ENCODE measurements at places on chromosomes 3 and 15.

DNA sequence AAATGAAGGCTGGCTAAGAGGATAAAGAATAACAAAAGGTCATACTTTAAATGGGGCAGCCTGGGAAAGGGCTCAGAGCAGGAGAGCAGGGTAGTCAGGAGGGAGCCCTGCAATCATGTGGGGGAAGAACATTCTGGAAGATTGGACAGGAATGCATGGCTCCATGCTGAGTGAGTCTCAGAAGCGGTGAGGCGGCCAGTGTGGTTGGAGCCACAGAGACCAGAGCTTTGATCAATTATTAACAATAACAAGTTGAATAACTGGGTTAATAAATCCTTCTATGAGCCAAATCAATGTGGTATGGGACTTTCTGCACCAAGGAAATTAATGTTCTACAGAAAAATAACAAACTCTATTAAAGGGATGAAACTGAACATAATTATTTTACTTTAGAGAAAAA lies 57.9 kb upstream of the DCUN1D1 start:
- no peak for DNase-seq

- no peak for DNase-seq
Observed at GRCh38 chr3:15159501-15160136, 46.4 kb upstream of the CAPN7 start.

DNA sequence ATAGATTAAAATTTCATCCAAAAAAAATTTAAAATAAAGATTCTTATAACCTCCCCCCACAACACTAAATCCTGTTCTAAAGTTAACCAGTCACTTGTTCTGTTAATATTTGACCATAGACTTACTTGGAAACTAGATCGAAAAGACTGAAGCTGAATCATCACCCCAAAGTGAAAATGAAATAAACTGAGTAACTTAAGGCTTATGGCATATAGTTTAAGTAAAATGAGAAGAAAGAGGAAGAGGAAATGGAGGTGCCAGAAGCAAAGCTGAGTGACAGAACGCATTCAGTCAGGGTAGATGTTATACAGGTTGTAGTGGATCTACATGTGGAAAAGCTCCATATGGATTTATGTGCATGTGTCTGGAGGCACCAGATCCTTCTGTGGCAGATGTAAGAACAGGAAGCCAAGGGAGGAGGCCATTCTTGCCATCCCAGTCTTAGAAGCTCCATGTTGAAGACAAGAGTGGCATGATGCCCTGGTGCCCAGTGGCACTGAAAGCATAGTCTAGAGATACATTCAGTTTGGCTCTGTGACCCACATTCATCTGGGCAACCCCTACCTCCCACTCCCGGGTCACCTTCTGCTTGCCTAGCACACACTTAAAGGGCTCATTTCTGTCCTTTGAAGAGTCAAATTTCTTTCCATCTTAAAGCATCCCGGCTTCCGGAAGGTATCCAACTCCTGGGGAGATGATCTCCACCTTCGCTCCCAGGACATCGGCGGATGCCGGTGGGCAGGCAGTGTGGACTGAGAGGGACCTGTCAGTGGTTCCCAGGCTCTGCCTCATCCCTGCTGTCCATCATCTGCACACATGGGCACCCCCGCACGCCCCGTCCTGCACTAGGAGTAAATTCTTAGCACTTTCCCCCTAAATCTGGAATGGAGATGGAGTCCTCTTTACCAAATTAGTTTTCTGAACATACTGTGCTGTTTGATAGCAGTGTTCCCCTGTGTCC lies 90.8 kb downstream of the NEO1 start:
- no peak for DNase-seq

GRCh38 chr3:36923523-36923943 lies 21.3 kb downstream of the TRANK1 start:
- no peak for DNase-seq
